ENCODE measurements at places on chromosomes 7 and 10. TPM values are rescaled to one million over a fixed set of nuclear protein-coding genes. Genes with fewer than 3 reads are reported as not detected.

The ZNF212 gene
- total RNA-seq, result 13.2 TPM

DNA sequence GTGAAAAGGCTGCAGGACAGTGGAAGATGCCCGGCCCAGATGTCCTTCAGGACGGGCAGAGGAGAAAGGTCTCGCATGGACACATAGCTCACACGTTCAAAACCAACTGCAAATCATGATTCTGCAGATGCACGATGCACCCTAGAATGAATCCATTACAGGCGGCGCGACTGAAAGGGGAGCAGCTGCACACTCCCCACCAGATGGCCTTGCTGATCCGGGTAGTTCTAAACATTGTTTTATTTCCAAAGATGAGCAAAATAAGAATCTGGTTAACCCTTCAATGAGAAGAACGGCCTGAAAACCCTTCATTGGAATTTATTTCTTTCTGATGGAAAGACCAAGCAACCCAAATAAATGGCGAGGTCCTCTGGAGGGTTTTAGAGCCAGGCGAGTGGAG, 33.8 kb downstream of the CHST15 start:
- no peak for DNase-seq

- DNase-seq, result no peak
Measured at GRCh38 chr10:100774223-100774622, 28.8 kb downstream of the PAX2 start.

The SMO gene
- 5.9 TPM for total RNA-seq

The ADAMTS14 gene
- 29.8 TPM for total RNA-seq

DNA sequence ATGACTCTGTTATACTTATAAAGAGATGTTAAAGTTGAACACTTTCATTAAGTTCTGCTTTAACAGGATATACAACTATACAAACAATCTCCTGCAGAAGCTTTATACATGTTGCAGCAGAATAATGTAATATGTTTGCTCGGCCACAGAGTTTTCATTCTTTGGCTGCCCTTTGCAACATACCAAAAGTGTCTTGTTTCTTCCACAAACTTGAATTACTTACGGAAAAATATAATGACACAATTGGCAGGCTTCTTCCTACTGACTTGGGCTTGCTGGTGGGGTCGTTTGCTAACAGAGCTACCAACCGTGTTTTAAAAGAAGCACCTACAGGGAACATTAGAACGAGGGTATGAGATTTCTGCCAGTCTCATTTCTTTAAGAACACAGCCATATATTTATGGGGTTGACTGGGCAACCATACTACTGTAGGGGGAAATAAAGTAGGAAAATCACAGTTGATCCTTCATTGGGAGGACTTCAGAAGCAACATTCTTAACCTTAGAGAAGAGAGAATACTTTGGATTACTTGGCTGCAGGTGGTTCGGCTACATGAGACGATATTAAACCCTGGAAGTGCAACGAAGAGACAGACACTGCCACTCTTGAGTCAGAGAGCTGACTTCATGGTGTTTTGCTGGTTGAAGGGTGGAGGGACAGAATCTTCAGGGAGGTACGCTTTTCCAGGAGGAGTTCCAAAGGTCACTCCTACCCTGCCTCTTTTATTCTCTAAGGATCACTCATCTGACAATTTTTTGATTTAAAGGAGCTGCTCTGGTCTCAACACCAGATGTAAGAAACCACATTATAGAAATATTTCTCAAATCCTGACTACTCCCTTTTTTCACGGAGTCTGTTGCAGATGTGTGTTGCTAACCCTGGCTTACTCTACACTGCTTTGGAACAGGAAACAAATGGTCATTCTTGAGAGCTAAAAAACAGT, 123.9 kb downstream of the SEMA3C start:
- no peak for DNase-seq

DNA sequence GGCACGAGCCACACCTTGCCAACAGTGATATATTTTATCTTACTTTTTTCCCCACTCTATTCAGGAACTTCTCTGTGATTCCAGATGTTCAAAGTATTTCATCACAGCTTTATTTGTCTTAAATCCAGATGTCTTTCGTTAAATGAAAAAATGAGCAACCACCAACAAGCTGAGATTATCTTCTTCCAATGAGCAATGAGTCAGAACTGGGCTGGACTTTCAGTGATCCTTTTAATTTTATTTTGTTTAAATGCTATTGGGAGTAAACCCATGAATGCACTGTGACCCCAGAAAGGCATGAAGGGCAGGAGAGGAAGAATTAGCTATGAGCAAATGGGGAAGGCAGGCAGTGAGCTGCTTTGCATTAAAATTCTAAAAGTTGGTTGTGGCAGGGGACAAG, 77.6 kb upstream of the IMMP2L start:
- no peak for DNase-seq

The CREB5 gene
- total RNA-seq, result 50.4 TPM

DNA sequence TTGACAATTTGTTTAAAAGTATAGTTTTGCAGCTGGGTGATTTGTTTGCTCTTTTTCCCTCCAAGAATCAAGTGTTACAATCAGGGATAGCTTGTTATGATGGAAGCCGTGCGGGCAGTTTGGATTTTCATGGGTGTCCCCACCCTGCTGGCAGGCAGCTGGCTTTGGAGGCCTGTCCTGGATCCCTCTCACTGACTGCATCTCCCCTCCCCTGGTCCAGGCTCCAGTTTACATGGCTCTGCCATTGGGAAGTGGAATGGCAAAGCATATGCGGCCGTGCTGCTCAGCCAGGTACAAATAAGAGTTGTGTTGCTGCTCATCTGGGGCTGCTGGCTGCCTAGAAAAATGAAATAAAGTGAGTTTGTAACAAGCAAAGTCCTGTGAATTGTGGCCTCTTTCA, 76.0 kb downstream of the CXCL12 start:
- DNase-seq, result no peak

DNA sequence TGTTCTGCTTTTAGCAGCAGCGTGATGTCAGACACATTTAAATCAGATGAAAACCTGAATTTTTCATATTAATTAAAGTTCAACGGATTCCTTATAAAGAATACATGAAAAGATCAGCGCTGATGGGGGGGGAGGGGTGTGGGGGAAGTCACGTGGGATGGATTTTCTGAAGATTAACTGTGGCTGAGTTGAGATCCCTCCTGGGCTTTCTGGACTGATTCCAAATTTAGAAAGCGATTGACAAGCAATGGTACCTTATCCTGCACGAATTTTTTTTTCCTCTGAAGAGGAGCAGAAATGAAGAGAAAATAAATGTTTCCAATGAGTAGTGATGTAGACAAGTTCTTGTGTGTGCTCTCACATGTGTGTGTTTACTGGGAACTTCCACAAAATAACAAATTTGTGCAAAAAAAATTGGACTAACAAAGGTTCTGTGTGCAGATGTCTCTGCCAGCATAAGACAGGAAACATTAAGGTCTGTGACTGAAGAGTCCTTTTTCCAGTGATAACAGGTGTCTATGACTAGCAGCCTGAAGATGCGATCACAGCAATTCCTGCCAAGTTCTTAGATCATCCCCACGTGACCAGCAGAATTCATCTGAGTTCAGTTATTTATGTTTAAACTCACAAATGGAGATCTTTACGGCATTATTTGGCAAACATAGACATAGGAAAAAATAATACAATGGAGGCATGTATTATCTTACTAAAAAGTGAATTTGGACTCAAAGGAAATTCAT, 585.2 kb upstream of the CELF2 start:
- DNase-seq, result no peak

DNA sequence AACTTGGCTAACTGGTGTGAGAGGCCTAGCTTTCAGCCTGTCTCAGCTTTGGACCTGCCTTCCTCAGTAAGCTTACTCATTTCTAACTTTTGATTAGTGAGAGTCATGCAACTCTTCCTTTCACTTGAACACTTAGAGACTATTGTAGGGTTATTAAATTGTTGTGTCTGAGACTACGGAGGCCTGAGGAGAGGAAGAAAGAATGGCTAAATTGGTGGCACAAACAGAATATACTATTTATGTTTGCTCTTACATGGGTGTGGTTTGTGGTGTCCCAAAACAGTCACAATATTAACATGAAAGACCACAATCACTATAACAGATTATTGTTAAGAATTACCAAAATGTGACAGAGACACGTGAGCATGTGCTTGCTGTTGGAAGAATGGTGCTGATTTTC, 82.1 kb downstream of the TRIM24 start:
- no peak for DNase-seq

- DNase-seq, result no peak
Measured at GRCh38 chr10:123942114-123942861, 50.7 kb upstream of the CPXM2 start.

The BEND7 gene
- total RNA-seq, result 3.1 TPM

- DNase-seq, result peak; percentile 80
Measured at GRCh38 chr7:99392659-99393354, 15.6 kb downstream of the PDAP1 start.

- no peak for DNase-seq
Measured at GRCh38 chr7:157282141-157282801, 54.5 kb upstream of the DNAJB6 start.

- no peak for DNase-seq
Measured at GRCh38 chr10:5943536-5943935, 33.8 kb downstream of the IL15RA start.

DNA sequence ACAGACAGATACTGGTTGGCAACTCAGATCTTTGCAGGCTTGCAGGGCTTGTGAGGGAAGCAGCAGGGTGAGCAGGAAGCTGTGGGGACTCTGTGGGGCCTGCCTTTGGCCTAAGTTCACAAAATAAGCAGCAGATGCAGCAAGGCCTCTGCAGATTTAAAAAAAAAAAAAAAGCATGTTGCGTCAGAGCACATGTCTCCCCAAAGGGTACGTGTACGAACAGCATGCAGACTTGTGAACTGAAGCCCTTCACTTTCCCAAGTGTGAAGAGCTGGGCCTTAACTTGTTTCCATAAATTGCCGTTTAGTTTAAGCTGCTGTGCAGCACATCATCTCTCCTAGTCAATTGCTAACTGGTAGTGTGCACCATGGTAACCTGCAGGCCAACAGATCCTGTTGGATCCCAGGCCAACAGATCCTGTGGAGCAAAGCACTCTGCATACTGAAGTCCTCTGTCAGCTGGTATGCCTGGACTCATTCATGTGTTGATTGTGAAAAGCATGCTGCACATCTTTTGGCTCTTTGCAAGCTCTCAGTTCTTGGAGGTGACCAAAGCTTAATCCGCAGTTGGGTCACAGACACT, 10.8 kb upstream of the XPNPEP1 start:
- DNase-seq, result no peak

GRCh38 chr7:79376299-79377025, 77.0 kb downstream of the MAGI2 start:
- DNase-seq, result no peak

GRCh38 chr7:131131012-131131745, 196.5 kb upstream of the MKLN1 start:
- no peak for DNase-seq

DNA sequence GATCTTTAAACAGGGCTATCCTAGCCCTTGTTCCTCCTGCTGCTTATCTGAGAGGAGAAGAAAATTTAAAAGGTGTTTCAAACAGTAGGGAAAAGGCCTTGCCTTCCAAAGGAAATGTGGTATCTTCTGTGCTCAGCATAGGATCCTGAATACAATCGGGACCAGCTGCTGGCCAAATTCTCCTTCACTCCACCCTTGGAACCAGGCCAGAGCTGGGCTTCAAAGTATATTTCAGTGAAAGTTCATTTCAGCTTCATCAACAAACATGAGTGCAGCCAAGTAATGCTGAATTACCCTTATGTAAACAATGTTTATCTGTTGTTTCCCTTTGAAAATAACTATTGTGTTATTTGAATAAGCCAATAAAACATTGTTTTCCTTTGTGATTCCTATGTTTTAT, 146.5 kb upstream of the MEOX2 start:
- no peak for DNase-seq

DNA sequence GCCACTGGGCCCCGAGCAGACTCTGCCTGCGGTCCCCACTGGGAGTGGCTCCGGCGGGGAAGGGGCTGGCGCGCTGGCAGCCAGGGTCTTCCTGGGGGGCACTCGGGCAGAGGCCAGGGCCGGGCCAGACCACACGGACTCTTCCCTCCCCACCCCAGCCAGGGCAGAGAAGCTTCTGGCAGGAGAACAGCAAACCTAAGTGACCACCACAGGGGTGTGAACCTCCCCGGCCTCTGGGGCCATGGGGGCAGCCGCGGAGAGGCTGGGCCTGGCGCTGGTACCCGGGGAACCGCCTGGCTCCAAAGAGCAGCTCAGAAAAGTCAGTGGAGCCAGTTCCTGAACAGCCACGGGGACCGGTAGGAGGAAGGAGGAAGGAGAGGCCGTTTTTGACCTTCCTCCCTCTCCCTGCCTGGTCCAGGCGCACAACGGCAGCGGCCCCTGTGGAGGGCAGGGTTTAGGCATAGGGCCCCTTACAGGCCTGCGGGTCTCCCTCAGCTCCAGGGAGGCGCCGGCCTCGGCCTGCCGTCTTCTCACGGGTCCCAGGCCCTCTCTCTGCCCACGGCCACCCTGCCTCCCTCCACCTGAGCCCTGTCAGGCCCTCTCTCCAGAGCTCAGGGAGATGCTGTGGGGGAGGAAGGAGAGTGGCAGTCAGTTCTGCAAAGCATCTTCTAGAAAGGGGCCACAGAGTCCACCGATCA, 51.8 kb downstream of the TMEM209 start:
- DNase-seq, result no peak

DNA sequence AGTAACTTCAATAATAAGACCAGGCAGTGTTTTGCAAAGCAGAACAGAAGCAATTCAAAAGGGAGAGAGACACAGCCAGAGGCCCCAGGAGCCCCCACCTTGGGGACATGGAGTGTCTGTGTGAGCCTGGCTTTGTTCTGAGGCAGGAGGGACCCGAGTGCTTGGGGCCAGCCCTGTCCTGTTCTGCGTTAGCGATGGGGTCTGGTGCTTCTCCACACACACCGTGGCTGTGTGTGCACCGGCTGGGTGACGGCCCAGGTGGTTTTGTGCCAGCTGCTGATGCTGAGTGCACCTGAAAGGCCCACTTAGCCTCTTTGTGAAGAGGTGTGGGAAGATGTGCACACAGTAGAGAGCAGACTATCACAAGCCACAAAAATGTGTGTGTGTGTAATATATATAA, 468.9 kb downstream of the DNAJB6 start:
- no peak for DNase-seq

- DNase-seq, result no peak
Measured at GRCh38 chr10:119235356-119235755, 28.0 kb downstream of the GRK5 start.

DNA sequence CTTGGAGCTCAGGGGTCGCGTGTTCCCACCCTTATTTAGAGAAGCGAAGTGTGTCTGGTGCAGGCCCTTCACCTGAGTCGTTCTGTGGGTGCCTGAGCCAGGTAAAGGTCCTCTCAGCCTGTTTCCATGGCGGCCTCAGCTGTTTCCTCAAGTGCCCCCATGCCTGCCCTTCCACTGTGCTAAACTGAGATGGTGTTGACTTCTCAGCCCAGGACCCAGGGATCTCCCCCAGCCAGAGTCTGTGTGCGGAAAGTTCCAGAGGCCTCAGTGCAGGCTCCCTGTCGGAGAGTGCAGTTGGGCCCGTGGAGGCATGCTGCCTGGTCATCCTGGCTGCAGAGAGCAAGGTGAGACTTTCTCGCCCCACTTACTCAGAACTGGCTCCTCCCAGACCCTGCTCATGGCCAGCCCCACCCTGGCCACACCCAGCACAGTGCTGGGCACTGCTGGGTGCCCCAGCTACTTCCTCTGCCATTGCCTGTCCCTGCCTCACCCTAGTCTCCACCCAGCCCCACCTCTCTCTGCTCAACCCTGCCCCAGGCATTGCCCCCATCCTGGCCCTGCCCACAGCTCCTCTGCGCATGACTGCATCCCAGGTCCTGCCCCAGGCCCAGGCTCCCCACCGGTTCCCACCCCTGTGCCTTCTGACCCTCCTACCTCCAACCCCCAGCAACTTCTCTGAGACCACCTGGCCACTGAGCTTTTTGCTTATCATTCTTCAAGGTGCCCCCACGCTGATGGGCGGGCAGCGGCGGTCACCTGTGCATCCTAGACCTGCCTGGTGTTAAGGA, 20.3 kb downstream of the NACAD start:
- no peak for DNase-seq

The OR6B1 gene
- not detected for total RNA-seq

- peak; percentile 87 for DNase-seq
Measured at GRCh38 chr7:131945313-131945911, 389.0 kb upstream of the PODXL start.
